ENCODE measurements at places on chromosomes 7 and 10. TPM values are rescaled to one million over a fixed set of nuclear protein-coding genes. Genes with fewer than 3 reads are reported as not detected.

The FAM180A gene
- 0.05 TPM for total RNA-seq

The CUL1 gene
- 50.1 TPM for total RNA-seq

The SUGCT gene
- total RNA-seq: 0.94 TPM

The GRID2IP gene
- total RNA-seq: not detected

The SPDYE2B gene
- not detected for total RNA-seq

The ANXA7 gene
- 113 TPM for total RNA-seq

The CELF2 gene
- 0.02 TPM for total RNA-seq

The EXOC4 gene
- total RNA-seq: 24.3 TPM

The PAPSS2 gene
- total RNA-seq: 19.7 TPM

The PIP gene
- 0.16 TPM for total RNA-seq

The SFTPA1 gene
- total RNA-seq: not detected

The COL28A1 gene
- total RNA-seq: 0.42 TPM

The ABCB1 gene
- 0.08 TPM for total RNA-seq

The LIPN gene
- total RNA-seq: not detected

The MBLAC1 gene
- total RNA-seq: 3.0 TPM

The TRIL gene
- total RNA-seq: not detected

The KLF6 gene
- 123 TPM for total RNA-seq

The FGFR2 gene
- total RNA-seq: 0.19 TPM

The ZNF277 gene
- total RNA-seq: 14.1 TPM

The NPFFR1 gene
- under 0.01 TPM for total RNA-seq

The CYP26C1 gene
- not detected for total RNA-seq

The CRTAC1 gene
- 1.6 TPM for total RNA-seq

The RNF148 gene
- total RNA-seq: not detected

The CDNF gene
- 1.3 TPM for total RNA-seq

The MYH16 gene
- total RNA-seq: 0.35 TPM

The CLDN15 gene
- 12.8 TPM for total RNA-seq
